HFF-Myc (cell line): ENCODE measurements at places on chromosomes 3 and 15.

GRCh38 chr3:171044384-171044783 is 17.9 kb upstream of the SLC2A2 start:
- DNase-seq = no peak

GRCh38 chr3:196691386-196691785 is 20.7 kb downstream of the CEP19 start:
- no peak for DNase-seq

- DNase-seq = no peak
Measured at GRCh38 chr3:56012721-56013120, 455.5 kb downstream of the ERC2 start.

DNA sequence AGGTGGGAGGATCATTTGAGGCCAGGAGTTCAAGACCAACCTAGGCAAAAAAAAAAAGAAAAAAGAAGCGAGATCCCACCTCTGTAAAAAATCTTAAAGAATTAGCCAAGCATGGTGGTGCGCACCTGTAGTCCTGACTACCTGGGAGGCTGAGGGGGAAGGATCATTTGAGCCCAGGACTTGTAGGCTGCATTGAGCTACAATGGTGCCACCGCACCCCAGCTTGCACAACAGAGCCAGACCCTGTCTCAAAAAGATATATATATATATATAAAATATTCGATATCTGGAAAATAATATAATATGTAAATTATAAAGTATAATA is 1.1 kb upstream of the IMP3 start:
- DNase-seq = no peak

GRCh38 chr3:14535616-14536015 is 4.5 kb downstream of the GRIP2 start:
- no peak for DNase-seq

GRCh38 chr15:43242616-43243015 is 21.8 kb upstream of the EPB42 start:
- DNase-seq = no peak

GRCh38 chr15:81071120-81071519 is 63.0 kb upstream of the CFAP161 start:
- DNase-seq = no peak

DNA sequence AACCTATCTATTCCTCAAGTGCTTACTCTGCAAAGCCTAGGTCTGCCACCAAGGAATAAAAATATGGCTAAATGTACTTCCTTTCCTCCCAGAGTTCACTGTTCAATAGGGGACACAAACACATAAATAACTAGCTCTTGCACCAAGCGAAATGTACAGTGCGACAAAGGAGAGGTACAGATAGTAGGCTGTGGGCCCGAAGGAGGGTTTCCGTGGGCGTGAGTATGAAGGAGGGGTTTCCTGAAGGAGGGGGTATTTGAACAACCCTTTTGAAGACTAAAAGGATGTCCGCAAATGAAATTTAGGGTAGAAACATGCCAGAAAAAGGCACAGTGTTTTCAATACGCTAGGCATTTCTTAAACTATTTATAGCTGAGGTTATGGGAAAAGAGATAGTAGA is 207.9 kb downstream of the LPP start:
- no peak for DNase-seq

- DNase-seq = no peak
Measured at GRCh38 chr3:39766433-39766832, 43.0 kb upstream of the MYRIP start.

GRCh38 chr3:182925944-182926337 is 54.4 kb downstream of the DCUN1D1 start:
- no peak for DNase-seq

- DNase-seq = no peak
Measured at GRCh38 chr3:112004187-112004586, 5.5 kb downstream of the TAGLN3 start.

- DNase-seq = no peak
Measured at GRCh38 chr15:77028451-77029165, 33.7 kb downstream of the PSTPIP1 start.

- no peak for DNase-seq
Measured at GRCh38 chr3:15822281-15822680, 24.5 kb upstream of the ANKRD28 start.

GRCh38 chr3:27657404-27657803 is 64.7 kb downstream of the EOMES start:
- DNase-seq = no peak

DNA sequence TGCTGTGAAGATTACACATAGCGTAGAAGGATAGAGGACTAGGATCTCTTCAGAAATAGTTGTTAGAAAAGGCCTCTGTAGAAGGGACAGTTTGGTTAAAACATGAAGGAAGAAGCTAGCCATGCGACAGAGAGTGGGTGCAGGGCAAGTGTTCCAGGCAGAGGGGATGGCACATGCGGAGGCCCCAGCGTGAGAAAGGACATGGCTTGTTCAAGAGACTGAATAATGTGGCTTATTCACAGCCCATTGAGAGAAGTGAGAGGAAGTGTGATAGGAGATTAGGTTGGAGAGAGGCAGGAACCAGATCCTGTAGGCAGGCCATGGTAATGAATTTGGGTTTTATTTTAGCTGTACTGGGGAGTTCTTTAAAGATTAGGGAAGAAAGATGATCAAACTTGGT is 56.4 kb downstream of the NEO1 start:
- DNase-seq = no peak

DNA sequence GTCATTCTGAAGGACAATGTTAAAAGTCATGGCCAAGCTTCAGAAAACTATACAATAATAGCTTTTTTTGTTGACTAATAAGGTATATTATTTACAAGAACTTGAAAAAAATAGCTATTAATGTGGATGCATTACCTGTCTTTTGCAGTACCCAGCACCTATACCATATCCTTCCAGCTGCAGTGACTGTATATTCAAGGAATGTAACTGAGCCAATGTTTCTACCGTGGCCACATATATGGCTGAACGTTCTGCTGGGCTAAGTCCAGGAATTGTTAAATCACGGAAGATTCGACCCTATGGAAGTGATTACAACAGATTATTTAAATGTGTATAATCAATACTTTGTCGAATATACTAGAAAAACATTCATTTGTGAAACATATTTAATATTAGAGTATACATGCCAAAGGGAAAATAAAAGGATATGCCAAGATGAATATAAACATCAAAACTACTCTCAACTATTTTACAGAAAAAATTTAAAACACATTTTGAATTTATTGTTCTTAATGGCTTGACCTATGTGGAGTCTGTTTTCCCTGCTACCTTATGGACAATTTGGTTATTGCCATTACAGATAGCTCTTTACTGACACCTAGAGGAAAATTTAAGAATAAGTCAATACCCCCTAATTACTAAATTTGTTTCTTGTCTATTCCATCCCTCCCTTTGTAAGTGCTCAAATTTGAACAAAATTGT is 17.6 kb downstream of the ACAD11 start:
- DNase-seq = peak; percentile 42

DNA sequence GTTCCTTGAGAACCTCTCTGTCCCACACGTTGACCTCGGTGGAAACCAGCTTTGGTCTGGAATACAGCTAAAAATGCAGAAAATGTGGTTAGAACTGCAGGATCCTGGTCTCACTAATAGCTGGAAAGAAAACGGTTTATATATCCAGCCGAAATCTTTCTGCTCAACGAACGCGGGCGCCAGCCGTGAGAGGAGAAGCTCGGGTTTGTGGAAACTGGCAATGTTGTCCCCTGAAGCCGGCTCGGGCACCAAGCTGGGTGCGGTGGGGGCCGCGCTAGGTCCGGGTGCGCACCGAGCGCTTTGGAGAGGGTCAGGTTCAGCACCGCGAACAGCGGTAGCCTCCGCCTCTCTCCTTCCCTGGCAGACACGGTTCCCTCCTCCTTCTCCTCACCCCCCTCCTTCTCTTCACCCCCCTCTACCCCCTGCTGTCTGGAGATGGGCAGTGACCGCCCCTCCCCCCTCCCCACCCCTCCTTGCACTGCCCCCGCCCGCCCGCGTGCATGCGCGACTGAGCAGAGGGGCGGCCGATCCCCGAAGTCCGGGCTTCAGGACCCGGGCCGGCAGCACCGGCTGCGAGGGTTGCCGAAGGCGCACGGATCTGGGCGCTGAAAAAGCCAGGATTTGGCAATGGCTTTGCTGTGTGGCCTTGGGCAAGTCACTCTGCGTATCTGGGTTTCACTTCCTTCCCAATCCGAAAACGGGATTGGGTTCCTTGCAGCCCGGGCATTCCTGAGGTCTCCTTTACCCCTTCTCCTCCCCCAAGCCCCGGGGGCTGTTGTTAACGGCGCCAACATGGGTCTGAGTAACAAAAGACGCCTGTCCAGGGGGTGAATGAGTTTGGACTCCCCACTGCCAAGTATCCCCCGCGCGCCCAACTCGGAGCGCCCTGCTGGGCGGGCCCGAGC is at the start of gene SKOR1:
SKOR1 (plus strand) TSS at position 534 of the 905 bp plus-strand sequence; CDS start at position 628, 94 bp downstream.
- no peak for DNase-seq

DNA sequence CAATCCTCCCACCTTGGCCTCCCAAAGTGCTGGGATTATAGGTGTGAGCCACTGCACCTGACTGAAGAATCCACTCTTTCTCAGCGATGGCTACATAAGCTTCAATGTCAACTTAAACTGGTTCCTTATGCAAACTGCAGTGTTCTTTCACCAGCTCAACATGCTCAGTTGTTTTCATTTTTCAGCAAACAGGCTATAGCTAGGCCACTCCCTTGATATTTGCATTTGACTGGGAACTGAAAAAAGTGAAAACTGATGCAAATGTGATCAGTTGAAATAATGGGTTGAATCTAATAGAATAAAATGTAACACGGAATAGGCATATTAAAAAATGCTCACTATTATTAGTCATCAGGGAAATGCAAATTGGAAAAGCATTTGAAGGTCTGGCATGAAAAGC is 74.2 kb upstream of the GCNT3 start:
- no peak for DNase-seq

DNA sequence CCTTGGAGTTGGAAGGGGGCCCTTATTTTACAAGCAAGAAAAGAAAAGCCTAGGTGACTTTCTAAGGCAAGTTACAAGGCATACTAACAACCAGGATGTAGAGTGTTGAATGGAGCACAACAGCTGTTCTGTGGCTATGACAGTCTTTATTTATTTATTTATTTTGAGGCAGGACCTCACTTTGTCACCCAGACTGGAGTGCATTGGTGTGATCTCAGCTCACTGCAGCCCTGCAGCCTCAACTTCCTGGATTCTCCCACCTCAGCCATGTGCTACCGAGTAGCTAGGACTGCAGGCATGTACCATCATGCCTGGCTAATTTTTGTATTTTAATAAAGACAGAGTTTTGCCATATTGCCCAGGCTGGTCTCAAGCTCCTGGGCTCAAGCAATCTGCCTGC is 973.4 kb downstream of the ROBO1 start:
- DNase-seq = no peak

DNA sequence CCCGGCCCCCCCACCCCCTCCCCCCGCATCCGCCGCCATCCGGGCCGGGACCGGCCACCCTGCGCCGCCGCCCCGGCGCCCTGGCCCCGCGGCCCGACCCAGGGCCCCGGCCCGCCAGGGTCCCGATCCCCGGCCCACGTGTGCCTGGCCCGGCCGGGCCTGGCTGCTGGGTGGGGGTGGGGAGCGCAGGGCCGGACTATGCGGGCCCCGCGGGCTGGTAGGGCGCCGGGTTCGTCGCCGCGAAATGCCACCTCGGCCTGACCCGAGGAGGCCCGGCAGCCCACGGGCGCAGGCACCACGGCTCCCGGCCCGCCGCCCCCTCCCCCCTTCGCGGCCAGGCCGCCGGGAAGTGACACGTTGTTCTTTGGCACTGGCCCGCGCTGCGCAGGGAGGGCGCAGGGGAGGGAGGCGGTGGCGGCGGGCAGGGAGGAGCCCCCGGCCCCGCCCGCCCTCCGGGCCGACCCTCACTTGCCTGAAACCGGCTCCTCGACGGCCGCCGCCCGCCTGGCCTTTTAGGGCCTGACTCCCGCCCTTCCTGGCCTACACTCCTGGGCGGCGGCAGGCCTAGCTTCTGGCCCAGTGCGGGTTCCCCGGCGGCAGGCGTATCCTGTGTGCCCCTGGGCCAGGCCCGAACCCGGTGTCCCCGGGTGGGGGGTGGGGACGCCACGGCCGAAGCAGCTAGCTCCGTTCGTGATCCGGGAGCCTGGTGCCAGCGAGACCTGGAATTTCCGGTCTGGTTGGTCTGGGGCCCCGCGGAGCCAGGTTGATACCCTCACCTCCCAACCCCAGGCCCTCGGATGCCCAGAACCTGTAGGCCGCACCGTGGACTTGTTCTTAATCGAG is 515 bp downstream of the EIF4G1 start:
- no peak for DNase-seq

DNA sequence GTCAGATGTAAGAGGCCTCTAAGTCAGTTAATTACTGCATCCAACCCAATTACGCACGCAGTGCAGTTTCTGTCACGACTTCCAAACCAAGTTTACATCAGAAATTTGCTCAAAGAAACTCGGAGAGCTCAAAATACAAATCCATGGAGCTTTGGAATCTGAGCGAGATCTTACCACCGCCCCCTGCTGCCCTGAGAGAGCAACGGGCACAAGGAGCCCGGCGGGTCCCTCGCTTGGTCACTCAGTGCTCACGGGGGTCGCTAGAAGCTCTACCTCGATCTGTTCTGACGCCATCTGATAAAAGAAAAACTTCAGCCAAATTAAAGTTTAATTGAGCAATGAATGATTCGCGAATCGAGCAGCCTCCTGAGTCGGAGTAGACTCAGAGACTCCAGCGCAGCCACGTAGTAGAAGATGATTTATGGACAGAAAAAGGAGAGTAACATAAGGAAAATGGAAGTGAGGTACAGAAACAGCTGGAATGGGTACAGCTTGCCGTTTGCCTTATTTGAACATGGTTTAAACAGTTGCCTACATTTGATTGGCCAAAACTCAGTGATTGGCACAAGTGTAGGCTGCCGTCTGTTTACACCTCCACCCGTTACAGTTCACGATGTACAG is 232.7 kb upstream of the ATP10A start:
- DNase-seq = no peak

DNA sequence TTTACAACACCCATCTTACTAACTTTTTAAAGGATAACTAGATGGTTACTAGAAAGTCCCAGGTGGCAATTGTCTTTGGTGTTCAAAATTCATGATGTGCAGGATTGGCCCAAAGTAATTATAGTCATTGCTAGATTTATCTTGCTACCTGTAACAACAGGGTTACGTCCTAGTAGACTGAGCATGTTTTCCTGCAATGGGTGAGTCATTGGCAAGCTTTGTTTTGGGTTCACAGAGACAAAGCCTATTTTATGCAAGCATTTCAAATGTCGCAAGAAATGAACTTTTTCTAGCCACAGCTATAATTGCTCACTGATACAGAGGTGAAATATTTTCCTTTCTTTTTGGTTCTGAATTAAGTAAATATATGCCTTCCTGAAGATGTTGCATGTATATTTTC is 267.6 kb downstream of the AGBL1 start:
- no peak for DNase-seq

GRCh38 chr3:148208975-148209374 is 488.7 kb upstream of the AGTR1 start:
- no peak for DNase-seq

GRCh38 chr3:54146506-54147239 is 24.3 kb downstream of the CACNA2D3 start:
- no peak for DNase-seq
